RCC 7860 (cell line): ENCODE measurements at places on chromosomes 2 and 18.

- DNase-seq = no peak
These were observed 30.0 kb downstream of the FHL2 start for GRCh38 chr2:105368759-105369408.

DNA sequence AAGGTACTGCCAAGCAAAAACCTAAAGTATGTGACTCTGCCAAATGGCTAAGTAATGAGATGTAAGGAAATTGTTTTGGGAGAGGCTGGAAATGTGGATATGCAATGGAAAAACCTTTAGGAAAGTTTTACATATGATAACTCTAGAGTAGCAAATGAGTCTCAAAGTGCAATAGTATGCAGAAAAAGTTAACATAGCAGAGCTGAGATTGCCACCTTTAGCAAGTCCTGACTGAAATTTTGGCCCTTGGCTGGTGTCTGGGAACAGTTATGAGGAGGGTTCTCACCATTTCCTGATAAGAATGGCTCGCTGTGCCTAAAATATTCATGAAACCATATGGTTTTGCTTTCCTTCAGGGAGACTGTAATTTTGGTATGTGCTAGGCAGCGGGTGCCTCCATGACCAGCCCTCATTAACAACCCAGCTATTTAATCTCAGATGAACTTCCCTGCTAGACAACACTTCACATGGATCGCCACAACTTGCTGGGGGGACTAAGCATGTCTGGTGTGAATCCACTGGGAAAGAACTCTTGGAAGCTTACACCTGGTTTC, 72.3 kb upstream of the ERBB4 start:
- DNase-seq = no peak

GRCh38 chr2:125227843-125228392, 1202.8 kb downstream of the CNTNAP5 start:
- DNase-seq = no peak

- DNase-seq = no peak
These were observed 56.2 kb upstream of the ATP8B1 start for GRCh38 chr18:57859314-57859713.

DNA sequence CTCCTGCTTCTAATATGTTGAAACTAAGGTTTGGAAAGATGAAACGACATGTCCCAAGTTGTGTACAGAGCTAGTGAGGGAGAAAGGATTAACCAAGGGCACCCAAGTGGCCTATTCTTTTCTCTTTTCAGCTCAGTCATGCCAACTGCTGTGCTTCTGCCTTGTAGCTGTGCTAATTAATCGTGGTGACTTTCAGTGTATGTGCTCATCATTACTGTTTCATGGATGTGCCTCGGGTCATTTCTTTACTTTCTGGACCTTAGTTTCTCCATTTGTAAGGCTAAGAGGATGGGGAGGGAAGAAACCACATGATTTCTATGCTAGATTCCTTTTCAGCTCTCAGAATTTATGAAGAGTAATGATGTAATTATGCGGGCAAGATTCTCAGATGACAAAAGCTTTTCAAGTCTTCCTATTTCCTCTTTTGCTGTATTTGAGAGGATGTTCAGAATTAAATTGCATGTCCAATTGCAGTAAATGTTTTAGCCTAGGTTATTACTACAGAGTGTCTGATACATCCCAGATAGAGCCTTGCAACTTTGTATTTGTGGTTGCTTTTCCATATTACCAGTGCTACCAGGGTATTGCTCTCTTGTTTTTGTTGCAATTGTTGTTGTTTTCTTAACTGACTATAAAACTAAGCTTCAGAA, 621.2 kb downstream of the CNTNAP5 start:
- no peak for DNase-seq

DNA sequence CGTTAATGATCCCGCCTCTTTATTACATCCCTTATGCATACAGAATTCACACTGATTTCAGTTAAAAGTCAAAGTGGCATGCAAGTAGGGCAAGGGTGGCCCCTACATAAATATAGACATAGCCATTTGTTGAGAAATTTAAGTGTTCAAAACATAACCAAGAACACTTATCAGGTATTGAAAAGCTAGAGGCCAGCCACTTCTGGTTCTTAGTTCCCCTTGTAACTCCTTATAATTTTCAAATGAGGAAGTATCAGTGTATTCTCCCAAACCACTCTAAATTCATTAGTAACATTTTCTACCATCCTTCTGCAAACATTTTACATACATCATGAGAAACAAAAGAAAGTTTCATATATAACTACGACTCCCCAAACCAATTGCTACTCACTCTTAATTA, 5.8 kb upstream of the ARL5A start:
- DNase-seq = no peak

- DNase-seq = no peak
These were observed 939.2 kb upstream of the NRXN1 start for GRCh38 chr2:51971136-51971535.

- no peak for DNase-seq
These were observed 1541.1 kb downstream of the LRP1B start for GRCh38 chr2:140589696-140590095.

- DNase-seq = peak; percentile 27
These were observed 232.8 kb downstream of the MBD5 start for GRCh38 chr2:148253685-148254084.

DNA sequence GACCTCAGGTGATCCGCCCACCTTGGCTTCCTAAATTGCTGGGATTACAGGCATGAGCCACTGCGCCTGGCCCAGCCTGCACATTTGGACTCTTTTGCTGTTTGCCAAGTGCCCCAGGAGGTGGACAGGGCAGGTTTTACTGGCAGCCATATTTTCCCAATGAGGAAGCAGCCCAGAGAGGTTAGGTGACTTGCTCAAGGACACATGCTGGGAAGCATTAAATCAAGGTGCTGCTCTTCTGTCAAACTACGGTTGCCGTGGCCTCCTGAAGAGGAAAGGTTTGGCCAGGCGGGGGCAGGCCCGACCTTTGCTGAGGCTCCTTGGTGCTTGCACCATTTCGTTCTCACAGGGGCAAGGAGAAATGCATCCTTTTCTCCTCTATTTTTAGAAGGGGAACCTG, 44.0 kb downstream of the DNMT3A start:
- DNase-seq = no peak

DNA sequence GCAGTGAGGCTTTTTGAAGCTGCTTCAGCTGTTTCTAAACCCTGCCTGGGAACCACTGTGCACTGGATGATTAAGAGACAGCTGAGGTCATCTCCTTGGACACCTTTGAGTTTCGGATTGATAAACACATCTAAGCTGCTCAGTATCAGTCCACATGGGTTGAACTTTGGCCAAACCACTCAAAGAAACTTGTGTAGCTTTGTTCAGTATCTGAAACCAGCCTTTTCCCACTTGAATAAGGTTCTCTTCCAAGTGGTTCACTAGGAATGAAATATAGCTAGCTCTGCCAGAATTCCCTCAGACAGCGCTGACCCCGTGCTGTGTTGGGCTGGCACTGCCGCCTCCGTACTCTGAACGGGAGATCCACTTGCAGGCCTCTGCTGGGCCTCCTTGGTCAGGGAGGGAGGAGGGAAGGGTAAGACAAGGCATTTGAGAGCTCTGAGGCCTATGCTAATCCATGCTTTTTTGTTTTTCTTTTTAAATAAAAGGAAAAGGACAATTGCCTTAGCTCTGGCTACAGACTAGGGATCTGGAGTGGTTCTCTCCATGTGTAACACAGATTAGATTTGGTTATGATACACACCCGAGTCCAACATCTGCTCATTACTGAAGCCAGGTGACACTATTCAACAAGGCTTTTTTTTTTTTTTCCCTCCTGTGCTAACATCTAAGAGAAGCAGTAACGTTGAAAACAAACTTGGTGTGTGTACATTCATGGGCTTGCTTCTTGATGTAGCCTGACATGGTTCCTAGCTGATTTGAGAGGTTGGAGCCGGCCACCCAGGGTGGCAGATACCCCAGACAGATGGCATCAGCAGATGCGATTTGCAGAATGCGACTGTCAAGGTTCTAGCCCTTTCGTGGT, 67.7 kb downstream of the NCK2 start:
- DNase-seq = no peak

- no peak for DNase-seq
These were observed 8.0 kb downstream of the ZNF516 start for GRCh38 chr18:76487070-76487469.

GRCh38 chr18:6414723-6415417, at the start of gene L3MBTL4:
TSS of gene L3MBTL4 (minus strand) at chr18:6414911. CDS start at chr18:6311625, 103,286 bp downstream.
- DNase-seq = peak; percentile 12

DNA sequence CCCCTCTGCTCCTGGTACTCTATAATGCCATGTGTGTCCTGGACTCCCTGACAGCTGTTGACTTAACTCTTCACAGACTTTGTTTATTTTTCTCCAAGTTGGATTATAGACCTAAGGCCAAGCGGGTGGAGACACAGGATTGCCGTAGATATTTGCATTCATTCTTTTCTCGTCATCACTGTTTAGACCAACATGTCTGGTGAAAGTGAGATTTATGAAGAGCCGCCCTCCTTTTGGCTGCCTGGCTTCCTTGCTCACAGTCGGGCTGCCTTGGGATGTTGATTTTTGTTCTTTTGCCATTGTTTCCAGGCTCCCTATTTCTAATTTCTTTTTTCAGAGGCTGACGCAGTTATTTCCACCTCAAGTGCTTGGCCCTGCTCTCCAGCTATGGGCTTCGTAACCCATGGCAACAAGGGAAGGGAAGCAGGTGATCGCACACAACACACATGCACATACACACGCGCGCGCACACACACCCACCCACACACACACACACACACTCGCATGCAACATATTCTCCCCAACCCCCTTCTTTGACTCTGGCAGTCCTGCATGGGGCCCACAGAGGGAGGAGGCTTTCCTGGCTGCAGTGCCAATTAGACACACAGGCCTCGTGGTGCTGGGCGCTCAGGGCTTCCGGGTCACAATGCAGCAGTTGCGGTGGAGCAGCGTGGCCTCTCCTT, 296.5 kb downstream of the MTX2 start:
- DNase-seq = no peak

DNA sequence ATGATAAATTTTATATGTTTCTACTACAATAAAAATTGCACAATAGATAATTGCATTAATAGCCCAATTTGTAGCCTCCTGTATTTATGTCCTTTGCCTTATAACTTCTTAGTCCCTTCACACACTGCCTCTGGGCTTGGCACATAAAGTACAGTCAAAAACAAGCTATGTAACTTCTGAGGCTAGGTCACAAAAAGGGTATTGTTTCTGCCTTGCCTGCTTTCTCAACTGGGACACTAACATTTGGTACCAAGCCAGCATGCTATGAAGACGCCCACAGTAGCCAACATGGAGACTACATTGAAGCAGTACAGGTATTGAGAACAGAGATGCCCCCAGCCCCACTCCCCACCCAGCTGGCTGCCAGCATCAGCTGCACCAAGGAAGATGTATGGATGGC, 5.4 kb upstream of the SLC3A1 start:
- no peak for DNase-seq

GRCh38 chr2:146079216-146079615, 1559.3 kb upstream of the ZEB2 start:
- no peak for DNase-seq

- no peak for DNase-seq
These were observed 197.1 kb downstream of the AGAP1 start for GRCh38 chr2:235690809-235691450.

GRCh38 chr2:215773728-215774127, 239.6 kb downstream of the MREG start:
- DNase-seq = peak; percentile 96

- DNase-seq = no peak
These were observed 7.1 kb downstream of the DSG1 start for GRCh38 chr18:31325051-31325450.

DNA sequence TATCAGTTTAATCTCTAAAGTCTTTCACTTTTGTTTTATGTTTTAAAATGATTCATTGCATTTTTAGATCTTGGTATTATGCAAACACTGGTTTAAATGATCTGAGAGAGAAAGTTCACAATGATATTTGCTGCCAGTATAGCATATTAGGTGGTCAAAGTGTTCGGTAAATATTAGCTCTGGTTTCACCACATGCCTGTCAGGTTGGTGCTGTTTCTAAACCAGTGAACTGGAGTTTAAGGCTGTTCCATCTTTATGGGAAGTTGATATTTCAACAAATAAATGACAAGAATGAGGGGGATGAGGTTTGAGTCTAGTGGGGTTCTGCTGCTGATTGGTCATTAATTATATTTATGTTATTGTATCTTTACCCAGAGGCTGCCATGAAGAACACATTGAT, 436.4 kb downstream of the DCDC2C start:
- no peak for DNase-seq

- DNase-seq = no peak
These were observed 80.9 kb upstream of the FOSL2 start for GRCh38 chr2:28311660-28312249.

GRCh38 chr2:222959358-222959757, 92.6 kb upstream of the KCNE4 start:
- DNase-seq = peak; percentile 89

- DNase-seq = no peak
These were observed 4.9 kb upstream of the LBH start for GRCh38 chr2:30226144-30227032.

DNA sequence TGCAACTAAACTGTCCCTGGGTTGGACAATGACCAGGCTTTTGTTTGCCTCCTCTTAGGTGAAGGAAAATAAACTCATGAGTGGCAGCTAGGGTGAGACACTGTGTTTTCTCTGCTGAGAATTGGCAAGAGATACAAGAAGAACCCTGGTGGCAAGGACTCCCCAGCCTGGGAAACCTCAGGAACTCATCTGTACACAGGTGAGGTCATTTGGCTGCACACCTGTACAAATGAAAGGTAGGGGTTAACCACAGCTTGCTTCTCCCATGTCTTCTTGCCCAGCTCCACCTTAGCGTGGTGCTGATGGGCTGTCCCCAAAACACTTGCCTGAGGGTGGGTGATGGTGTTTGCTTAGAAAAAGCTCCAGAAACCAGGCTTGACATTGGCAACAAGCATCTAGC, 97.2 kb upstream of the FAM136A start:
- no peak for DNase-seq

- DNase-seq = no peak
These were observed 144.2 kb downstream of the SETBP1 start for GRCh38 chr18:44824884-44825283.

- DNase-seq = no peak
These were observed 681.0 kb upstream of the LRRTM4 start for GRCh38 chr2:78202986-78203670.

DNA sequence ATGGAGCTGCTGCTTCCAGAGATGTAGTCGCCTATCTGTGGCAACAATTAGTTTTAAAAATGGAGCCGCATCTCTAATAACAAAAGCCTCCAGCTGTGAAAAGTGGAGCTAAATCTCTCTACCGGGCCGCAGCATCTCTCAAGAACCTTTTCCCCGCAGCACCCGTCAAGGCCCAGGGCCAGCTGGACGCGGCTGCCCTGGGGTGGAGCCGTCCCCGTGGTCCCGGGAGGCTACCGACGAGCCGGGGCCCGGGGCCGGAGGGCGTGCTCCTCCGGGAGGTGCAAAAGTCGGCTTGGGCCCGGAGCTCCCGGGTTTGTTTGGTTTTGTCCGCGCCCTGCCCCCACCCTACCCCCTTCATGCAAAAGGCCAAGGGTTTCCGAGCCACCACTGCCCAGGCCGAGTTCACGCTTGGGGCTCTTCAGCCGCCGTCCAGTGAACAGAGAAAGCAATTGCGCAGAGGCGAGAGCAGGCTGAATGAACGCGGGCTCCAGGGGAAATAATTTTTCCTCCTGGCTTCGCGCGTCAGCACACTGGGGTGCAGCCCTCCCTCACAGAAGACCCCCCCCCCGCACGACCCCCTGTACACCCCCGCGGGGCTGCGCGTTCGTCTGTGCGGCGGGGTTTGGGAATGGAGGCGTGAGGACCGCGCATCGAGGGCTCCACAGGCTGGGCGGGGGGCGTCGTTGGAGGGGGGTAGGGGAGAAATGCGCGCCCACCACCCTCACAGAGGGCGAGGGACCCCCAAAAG, 557 bp upstream of the GREB1L start:
- no peak for DNase-seq

GRCh38 chr2:218329826-218330593, 26.6 kb upstream of the CATIP start:
- DNase-seq = no peak

- peak; percentile 36 for DNase-seq
These were observed 71.7 kb upstream of the SKOR2 start for GRCh38 chr18:47323158-47323557.
